ENCODE measurements at places on chromosomes 2 and 18. TPM values are rescaled to one million over a fixed set of nuclear protein-coding genes. Genes with fewer than 3 reads are reported as not detected.

- no peak for DNase-seq
These were observed 100.5 kb downstream of the KCNF1 start for GRCh38 chr2:11012131-11012693.

GRCh38 chr2:226130192-226130591, 669.4 kb downstream of the IRS1 start:
- no peak for DNase-seq

GRCh38 chr18:46411867-46412690, 244.9 kb downstream of the LOXHD1 start:
- no peak for DNase-seq

- no peak for DNase-seq
These were observed 67.9 kb upstream of the ALKAL2 start for GRCh38 chr2:355773-356172.

DNA sequence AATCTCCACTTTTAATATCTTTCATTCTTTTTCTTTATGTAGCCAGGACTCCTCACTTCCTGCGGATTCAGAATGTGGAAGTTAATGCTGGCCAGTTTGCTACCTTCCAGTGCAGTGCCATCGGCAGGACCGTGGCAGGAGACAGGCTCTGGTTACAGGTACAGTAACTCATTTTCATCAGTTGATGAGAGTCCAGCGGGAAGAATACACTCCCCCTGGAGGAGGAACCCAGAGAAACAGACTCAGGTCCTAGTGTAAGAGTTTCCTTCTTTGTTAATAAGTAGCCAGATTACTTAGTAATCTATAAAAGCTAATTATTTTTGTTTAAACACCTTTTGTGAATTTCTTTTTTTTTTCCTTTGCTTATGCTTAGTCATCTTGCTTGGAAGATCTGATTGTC, 359.4 kb downstream of the PTPRM start:
- no peak for DNase-seq

- DNase-seq = no peak
These were observed 48.3 kb upstream of the ASB1 start for GRCh38 chr2:238378230-238379095.

PLEKHH2 gene
- 0.71 TPM for total RNA-seq

HTR2B gene
- total RNA-seq = not detected

SH3BP4 gene
- total RNA-seq = 59.3 TPM

Data from glutamatergic neuron (in vitro differentiated cells).